Effector CD4-positive, alpha-beta T cell (primary cell): ENCODE measurements at places on chromosomes 11 and 22.

DNA sequence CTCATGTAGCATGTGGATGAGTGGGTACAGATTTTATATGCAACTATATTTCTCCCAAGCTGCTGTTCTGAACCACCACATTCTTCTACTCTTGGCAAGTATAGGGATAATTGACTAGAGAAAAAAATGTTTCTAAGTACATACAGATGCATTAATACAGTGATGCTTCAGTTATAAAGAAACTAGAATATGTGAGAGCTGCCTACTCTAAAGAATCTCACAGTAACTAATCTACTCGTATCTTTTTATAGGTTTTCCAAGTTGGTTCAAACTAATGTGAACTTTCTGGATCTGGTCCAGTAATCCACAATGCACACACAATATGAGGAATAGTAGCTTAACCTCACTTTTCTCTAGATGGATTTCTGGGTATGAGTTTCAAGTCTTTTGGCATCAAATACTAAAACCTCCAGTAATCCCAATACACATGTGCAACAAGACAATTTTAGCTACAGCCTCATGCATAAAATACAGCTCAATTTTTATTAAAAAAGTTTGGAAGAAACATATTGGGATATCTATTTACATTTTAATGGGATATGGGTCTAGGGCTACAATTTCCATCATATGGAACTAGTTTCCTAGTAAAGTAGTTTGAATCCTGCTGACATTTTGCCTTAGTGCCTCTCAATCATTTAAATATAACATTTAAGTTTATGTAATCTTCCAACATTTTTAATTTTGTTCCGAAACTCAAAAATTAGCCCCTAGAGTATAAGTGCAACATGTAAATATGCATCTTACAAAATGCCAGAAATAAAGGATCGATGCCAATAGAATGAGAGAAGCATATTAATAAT is 2209.7 kb downstream of the LRRC4C start:
- no peak for DNase-seq

GRCh38 chr22:42985531-42985905 is 29.4 kb downstream of the PACSIN2 start:
- no peak for DNase-seq

- no peak for DNase-seq
These were observed 27.8 kb upstream of the ROBO3 start for GRCh38 chr11:124837491-124837856.

GRCh38 chr22:46076651-46077339 is 73.5 kb upstream of the PPARA start:
- DNase-seq: no peak

DNA sequence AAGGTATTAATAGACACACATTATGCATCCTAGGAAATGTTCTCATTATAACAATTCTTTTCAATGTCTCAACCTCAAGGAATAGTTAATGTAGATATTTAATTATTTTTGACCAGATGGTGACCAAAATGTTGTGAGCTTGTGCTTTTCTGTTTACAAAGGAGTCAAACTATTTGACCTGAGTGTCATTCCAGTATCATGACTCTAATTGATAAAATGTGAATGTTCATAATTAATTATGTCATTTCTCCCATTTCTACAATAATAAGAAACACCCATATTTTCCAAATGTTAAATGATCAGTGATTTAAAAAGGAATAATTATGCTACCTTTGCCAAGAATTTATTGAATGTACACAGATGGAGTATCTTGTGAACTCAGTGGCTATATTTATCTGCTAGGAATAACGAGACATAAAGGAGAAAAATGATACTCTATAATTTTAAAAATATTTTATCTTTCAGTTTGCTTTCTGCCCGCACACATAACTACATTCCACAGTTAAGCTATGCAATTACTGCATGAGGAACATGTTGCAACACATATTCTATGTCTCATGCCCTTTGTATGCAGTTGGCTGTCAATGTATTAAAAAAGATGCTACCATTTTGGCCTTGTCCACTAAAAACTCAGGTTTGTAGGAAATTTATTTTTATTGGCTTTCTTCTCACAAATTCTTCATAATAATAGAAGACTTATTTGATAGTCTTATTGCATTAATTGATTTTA is 376.7 kb upstream of the CCDC179 start:
- no peak for DNase-seq

DNA sequence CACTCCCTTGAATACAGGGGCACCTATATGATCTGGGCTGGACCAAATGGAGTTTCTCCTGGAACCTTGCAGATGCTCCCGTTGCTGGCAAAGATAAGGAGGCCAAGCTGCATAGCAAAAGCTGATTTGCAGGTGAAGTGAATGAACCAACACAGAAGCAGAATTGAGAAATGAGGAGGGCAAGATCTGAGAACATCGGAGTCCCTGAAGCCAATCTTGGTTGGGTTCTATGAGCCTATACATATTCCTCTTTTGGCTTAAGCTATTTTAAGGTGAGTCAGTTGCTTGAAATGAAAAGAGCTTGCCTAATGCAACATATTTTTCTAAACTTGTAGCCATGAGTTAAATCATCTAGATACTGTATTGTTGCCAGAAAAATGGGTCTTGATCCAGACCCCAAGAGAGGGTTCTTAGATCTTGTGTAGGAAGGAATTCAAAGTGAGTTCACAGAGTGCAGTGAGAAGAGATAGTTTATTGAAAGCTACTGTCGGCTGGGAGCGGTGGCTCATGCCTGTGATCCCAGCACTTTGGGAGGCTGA is 23.5 kb downstream of the WEE1 start:
- no peak for DNase-seq

DNA sequence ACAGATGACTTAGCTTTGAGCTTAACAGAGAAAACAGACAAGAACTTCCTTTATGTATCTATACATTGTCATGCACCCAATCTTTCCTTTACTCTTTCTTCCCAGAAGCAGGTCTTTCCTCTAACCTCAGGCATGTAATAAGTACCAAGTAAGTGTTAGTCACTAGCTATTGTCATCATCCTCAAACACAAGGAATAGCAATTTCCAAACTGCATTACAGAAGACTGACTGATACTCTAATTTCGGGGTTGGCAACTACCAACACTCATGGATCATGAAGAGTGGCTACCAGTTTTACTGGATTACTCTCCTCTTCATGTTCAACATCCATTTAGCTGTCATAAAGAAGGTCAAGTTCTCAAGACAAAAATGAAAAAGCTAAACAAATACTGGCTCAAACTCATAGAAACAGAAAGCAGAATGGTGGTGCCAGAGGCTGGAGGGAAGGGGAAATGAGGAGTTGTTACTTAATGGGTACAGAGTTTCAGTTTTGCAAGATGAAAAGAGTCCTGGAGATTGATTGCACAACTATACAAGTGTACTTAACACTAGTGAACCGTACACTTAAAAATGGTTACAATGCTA is 111.6 kb downstream of the SIK3 start:
- no peak for DNase-seq

GRCh38 chr11:125368757-125369156 is 127.3 kb downstream of the FEZ1 start:
- no peak for DNase-seq

DNA sequence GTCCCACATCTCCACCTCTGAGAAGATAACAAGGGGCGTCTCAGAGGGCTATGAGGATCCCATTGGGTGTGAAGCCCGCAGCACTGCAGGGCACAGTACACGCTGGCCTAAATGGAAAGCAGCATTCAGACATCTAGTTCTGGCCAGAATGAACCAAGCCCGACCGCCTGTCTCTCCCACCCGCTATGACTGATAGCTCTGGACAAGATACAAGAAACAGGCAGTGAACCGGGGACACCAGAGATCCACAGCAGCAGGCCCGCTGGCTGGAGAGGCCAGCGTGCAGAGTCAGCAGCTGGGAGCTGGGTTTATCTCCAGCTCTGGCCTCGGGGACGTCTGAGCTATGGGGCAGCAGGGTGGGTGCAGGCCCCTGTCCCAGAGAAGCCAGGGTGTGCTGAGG is 9.6 kb downstream of the CERK start:
- DNase-seq: no peak

DNA sequence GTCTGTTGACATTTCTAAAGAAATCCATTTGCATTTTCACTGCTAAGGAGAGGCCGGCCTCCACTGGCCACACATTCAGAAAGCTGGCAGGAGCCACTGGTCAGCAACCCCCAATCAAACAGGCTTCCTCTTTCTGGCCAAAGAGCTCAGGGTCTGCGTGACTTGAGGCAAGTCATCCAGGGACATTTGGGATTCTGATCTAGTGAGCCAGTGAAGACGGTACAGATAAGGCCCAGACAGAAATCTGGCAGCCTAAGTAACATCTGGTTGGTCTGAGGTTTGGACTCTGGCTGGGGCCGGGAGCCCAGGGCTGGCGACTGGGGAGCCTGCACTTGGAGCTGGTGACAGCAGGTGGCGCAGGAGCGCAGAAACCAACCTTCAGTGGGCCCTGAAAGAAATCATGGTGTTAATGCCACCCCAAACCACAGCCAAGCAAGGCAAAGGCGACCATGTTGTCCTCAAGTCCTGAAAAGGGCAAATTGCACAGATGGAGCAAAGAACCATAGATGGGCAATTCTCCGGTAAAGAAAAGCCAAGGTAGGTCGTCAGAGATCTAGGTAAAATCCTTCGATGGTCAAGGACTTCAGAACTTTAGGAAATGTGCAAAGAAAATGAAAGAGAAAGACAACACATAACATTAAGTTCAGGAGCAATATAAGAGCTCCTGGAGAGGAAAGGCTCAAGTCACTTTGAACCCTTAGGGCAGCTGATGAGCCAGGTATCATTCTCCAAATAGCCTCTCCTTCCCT is 99.4 kb upstream of the BLID start:
- DNase-seq: no peak

DNA sequence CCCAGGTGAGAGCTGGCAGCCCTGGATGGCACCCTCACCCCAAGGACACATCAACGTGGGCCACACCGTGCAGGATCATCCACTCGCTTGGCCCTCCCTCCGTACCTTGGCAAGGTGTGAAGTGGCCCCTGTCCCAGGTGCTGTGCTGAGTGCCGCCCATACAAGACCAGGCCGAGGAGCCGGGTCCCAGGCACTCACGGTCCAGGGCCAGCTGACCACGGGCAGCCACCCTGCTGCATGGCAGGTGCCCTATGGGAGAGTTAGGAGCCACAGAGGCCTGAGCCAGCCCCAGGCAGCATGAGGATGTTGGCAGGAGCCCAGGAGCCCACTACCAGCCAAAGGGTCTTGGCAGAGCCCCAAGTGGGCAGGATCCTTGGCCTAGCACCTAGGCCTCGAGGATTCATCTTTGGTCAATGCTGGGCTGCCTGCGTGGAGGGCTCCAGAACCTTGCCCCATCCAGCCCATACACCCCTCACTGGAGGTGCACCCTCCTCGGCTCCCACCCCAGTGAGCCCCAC is 19.6 kb downstream of the RTN4R start:
- no peak for DNase-seq

DNA sequence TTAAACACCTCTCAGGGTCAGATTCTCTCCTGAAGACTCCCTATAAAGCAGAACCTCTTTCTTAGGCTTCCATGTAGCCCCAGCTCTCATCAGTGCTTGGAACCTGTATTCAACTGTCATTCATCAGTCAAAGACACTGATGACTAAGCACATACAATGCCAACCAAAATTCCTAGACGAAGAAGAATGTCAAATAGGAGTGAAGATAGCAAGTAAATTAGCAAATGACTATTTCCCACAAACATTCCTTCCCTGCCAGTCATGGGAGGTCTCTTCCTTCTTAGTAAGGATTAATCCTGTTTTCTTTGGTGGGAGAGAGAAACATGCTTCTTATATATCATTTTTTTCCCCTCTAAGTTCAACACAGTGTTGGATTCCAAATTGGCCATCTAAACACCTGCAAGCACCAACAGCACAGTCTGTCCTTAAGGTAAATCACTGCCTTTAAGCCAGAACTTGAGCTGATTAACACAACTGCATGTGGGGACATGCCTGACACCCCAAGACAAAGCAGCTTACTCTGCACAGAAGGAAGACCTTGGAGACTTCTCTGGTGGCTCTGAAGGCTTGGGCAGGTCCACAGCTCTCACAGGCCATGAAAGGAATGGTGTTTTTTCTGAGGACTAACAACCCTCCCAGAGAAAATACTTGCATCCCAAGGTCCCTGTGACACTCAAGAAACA is 47.5 kb upstream of the ME3 start:
- no peak for DNase-seq

DNA sequence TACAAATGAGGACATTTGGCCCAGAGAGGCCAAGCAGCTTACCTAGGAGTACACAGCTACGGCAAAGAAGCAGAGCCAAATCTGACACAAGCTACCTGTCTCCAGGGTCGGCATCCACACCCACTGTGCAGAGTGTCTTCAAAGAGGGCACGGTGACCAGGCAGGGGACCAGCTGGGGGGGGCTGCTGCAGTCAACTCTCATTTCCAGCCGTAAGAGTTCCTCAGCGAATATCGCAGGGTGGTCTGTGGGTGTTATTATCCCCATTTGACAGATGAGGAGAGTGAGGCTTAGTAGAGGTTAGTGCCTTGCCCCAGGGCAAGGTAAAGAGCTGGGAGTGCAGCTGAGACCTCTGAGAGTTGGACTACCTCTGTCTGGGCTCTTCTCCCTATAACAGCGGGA is 7.1 kb upstream of the PPFIA1 start:
- DNase-seq: no peak

DNA sequence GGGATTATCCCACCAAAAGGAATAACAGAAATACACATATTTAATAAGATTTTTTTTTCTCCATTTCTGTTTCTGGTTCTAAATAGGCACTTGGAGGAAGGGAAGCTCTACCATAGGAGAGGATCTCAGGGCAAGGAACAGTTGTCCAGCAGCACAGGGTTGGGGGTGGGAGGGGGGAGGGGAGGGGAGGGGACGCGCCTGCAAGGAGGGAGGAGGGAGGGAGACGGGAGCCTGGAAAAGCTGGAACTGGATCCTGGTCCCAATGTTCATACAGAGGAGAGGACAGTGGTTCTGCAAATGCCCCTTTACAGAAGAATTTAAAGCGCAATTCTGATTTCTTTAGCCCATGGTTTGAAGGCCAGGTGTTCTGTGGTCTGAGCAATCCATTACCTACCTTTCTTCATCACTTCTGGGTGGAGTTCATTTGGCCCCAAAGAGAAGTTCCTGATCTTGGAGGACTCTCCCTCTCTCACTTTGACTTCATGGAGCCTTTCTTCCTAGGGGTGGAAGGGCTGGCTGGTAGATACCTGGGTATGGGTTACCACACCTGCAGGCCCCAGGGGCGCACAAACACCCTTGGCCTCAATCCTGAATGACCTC is 348.9 kb upstream of the NCAM1 start:
- DNase-seq: no peak

DNA sequence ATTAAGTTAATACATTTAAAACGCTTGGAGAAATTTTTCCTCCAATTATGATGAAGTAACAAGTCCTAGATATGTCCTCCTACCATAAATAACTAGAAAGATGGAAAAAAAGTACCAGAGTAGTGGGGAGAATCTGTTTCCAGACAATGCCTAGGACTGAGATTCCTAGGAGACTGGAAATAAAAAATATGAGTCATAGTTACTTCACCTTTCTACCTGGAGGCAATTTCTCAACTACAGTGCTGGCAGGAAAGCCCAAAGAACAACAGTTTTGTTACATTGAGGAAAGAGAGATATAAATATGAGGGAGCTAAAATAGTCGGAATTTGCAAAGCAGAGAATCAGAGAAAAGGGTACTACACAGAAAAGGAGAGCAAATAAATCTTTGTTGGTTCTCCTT is 202.1 kb upstream of the ARHGAP42 start:
- no peak for DNase-seq
